Stimulated activated CD4-positive, alpha-beta T cell treated with anti-CD3 and anti-CD28 coated beads, Interleukin-12 subunit alpha, Interleukin-12 subunit beta, amount 100 ng/mL, for 48 hours (primary cell): ENCODE measurements at places on chromosomes 5 and 9.

- DNase-seq, result no peak
Measured at GRCh38 chr9:99012957-99013512, 69.3 kb downstream of the COL15A1 start.

- peak; percentile 48 for DNase-seq
Measured at GRCh38 chr5:95870105-95870672, 47.7 kb upstream of the GLRX start.

GRCh38 chr5:72067682-72068470 is 39.4 kb upstream of the MAP1B start:
- DNase-seq, result no peak

GRCh38 chr5:163540696-163541095 is 35.3 kb downstream of the MAT2B start:
- DNase-seq, result no peak

DNA sequence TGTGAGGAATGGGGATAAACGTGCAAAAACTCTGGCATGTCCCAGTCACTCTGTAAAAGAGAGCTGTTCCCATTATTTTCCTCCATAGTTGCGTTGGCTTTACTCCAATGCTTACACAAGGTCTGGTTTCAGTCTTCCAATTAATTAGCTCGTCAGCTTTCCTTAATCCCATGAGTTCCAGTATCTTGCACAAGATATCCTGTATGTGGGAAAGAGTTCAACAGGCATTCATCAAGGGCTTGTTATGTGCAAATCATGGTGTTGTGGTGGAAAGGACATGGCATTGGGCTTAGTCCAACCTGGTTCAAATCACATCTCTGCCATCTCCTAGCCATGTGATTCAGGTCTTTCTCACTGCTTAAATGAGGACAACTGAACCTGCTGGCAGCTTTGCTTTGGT is 77.5 kb upstream of the PANK3 start:
- DNase-seq, result no peak
